ENCODE measurements at places on chromosomes 13 and 19.

DNA sequence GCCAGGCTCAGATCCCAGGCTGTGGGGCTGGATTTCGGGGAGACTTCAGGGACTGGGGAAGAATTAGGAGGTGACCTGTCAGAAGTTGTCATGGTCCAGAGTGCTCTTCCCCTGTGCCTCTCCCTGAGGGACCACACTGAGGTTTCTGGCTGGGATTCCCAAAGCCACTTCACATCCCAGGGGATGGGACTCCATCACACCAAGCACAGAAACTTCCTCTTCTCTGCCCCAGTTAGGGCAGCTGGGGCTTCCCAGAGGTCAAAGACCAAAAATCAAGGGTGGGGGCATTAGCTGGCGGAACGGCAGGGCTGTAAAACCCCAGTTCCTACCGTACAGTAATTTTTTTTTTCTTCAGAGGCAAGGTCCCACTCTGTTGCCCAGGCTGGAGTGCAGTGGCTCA lies 7.4 kb downstream of the FCER2 start:
- DNase-seq = no peak

DNA sequence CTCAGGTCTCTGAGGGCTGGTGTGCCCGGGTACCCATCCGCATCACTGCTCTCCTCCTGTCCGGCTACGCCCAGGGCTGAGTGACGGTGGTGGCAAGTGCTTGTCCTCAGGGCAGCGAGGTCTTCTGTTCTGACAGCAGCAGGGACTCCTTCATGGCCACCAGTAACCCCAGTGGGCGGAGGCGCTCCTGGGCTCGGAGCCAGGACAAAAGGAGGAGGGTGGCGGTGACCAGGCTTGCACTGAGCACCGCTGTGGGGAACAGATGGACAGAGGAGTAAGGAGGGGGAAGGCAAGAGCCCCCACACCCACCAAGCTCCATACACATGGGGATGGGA lies 5.8 kb downstream of the CD320 start:
- no peak for DNase-seq

DNA sequence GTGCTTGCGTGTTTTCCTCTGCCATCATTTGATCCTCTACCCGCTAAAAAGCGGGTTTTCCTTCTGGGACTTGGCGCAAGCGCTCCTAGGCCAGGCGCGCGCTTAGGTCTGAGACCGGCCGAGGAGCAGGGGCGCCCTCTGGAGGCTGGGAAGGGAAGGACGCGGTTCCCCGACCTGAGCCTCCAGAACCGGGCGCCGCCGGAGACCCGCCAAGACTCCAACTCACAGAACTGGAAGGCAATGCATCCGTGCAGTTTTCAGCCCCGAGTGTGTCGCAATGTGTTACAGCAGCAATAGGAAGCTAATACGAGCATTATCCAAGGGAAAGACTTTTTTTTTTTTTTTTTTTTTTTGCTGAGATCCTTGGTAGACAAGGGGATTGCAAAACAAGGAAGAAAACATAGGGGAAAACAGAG lies 190.9 kb downstream of the COL4A1 start:
- DNase-seq = no peak

- DNase-seq = peak; percentile 3
These were observed 1405.0 kb downstream of the OLFM4 start for GRCh38 chr13:54433493-54434206.

- no peak for DNase-seq
These were observed 144.5 kb downstream of the RGCC start for GRCh38 chr13:41601718-41602445.

DNA sequence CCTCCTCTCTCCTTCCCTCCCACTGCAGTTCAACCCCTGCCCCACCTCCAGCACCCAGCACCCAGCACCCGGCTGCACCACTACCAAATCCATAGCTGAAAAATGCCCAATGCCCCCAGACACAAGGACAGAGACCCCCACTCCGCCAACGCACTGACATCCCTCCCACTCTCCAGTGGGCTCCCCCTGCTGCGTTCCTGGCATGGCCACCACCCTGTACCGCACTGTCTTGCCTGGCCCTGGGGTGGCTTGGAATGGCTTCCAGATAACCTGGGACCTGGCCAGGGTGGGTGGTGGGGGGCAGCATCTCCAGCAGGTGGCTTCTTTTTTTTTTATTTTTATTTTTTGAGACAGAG lies 5.8 kb upstream of the MKNK2 start:
- DNase-seq = no peak

GRCh38 chr13:51636349-51636890 lies 52.2 kb downstream of the WDFY2 start:
- no peak for DNase-seq

DNA sequence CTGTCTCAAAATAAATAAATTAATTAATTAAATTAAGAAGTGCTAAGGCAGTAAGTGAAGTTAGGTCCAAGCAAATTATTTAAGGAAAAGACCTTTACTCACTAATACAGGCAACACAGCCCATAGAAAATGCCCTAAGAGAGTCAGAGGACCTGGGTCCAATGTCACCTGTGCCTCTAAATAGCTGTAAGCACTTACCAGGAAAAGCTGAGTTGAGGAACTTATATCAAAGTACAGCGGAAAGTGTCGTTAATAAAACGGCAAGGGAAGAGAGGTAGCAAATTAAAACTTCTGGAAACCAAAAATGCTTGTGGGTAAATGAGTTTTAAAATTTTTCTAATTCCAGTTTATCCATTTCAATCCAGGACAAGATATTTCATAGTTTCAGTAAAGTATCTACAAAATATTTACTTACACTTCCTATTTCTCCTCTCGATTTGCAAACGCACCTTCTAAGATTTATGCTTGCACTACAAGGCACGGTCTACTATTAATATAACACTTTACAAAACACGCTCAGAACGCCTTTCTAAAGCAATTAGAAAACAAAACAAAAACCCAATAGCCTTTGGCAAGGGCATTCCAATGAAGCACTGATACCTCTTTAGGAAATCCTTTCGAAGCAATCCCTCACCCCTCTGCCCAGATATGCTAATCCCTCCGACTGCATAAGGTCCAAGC lies 963 bp downstream of the VPS36 start:
- DNase-seq = no peak

GRCh38 chr19:41999071-41999877 lies 5.2 kb upstream of the ATP1A3 start:
- no peak for DNase-seq

DNA sequence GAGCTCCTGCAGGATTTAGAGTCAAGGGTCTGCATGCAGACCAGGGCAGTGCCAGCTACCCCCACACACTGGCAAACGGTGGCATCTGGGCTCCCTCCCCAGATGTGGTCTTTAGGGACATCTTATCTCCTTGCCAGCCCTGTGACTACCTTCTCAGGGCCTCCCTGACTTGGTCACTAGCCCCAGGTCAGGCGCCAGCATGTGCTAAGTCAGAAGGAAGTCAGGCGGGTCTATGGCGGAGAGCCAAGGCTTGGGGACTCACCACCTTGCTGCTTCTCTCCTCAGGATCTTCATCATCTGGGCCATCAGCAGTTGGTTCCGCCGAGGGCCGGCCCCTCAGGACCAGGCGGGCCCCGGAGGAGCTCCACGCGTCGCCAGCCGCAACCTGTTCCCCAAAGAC lies 17.6 kb downstream of the CLPTM1 start:
- DNase-seq = no peak

- DNase-seq = no peak
These were observed 854 bp downstream of the RNASEH2B start for GRCh38 chr13:50910485-50910805.

DNA sequence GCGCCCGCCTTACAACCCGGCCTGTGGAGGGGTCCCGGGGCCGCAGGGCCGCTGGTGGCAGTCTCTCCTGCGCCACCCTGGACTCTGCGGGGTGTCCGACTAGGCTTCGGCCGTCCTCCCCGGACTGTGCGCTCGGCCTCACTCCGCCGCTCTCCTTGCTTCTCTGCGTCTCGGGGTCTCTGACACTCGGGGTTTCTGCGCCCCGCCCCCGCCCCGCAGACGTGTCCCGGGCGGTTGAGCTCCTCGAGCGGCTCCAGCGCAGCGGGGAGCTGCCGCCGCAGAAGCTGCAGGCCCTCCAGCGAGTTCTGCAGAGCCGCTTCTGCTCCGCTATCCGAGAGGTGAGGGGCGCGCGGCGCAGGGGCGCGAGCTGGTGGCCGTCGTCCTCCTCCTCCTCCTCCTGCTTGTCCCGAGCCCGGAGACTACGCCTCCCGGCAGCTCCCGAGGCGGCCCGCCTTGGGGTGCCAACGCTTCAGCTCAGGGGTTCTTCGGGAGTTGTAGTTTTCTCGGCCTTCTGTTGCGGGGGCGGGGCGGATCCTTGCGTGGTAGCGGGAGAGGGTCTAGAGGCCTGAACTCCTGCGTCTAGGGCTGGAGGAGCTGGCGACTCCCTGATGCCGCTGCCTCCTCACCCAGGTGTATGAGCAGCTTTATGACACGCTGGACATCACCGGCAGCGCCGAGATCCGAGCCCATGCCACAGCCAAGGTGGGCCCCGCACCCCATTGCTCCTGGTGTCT lies 627 bp downstream of the LIN7B start:
- DNase-seq = no peak

GRCh38 chr13:45704854-45705695 lies 3.0 kb downstream of the CBY2 start:
- no peak for DNase-seq

DNA sequence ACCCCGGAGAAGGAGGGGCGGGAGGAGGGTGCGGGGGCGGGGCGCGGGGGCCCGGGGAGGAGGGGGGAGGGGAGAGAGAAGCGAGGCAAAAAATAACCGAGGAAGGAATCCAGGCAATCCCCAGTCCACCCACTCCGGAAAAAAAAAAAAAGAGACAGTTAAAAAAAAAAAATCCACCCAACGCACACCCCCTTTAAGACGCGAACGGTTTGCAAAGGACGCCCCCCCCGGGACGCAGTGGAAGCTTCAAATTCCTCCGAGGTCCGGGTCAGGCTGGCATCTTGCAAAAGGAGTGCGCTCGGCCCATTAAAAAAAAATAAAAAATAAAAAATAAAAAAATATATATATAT lies at the start of gene CACNA1A:
TSS of gene CACNA1A (minus strand) at position 9 of the 350 bp plus-strand sequence. CDS start 255 bp downstream, outside the sequence.
- no peak for DNase-seq

DNA sequence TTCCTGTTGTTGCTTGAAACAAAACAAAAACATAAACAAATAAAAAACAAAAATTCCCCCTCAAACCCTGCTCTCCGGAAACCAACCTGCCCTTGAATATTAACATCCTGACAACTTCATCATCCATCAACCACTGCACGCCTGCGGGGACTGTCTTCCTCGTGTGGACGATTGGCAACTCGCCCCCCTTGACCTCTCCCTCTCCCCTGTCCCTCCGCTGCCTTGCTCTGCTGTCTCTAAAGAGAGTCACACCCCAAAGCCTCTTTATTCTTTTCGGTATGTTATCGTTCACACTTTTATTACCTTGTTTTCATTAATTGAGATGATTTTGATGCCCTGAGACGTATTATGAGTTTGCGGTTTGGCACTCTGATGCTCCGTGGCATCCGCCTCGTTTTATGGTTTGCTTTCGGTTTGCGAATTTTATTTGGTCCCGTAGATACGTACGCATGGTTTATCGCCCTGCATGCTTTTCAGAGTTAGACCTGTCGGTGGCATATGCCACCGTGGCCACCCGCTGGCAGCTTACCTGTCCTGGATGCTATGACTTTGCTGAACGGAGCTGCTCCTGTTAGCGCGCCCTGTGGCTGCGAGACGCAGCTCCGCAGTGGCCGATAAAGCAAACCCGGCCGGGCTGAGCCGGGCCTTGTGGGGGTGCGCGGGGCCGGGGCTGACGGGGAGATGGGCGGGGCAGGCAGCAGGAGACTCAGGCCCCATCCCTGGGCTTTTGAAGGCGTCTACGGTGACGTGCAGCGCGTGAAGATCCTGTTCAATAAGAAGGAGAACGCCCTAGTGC lies 10.6 kb downstream of the PTBP1 start:
- DNase-seq = no peak

- no peak for DNase-seq
These were observed 69.8 kb downstream of the DPY19L3 start for GRCh38 chr19:32475141-32476031.

DNA sequence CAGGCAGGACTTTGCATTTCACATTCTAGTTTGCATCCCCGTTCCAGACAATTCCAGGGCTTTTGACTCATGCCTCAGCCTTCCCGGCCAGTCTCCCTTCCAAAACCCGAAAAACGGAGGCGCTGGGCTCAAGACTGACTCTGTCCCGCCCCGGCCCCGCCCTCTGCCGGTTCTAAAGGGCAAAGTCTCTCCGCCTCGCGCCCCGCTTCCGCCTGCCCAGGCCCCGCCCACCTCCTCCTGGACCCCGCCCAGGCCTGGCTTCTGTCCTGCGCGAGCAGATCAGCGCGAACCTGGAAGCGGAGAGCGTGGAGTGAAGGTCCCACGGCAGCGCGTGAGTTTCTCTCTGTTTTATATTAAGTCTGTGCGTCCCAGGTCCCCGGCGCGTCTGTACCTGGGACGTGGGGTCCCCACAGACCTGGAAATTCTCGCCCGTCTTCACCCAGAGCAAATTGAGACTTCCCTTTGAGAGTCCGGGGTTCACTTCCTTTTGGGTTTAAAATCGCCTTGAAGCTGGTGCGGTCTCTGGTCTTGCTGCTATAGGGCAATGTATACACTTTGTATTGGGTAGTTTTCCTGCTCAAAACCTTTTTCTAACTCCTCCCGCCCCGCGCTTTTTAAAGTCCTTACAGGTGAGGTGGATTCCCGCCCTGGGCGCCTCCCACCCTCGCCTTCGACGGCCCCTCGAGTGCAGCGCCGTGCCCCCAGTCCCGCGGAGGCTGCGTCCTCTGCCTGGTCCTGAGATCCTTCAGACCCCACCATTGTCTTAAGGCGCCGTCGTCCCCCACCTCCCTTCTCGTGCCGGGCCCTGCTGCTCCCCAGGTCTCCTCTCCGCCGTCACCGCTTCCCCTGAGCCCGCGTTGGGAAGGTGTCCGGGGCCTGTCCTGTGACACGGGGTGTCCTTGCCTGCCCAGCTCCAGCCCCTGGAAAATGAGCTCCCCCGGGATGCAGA lies 31.2 kb downstream of the ZNF701 start:
- DNase-seq = peak; percentile 68

DNA sequence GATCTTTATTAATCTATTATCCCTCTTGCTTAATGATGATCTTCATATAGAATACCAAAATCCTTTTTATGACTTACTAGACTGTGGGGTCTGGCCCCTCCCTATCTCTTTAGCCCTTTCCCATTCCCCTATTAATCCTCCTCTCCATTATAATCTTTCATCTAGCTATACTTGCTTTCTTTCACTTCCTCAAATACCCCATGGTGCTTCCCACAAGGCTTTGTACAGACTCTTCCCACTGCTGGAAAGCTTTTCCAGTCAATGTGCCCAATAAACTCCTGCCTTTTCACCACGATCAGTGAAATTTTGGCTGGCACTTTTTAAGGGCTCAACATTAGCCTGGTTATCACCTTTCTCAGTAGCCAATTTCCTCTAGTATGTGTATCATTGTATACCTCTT lies 3.2 kb upstream of the EBPL start:
- DNase-seq = no peak

Measured in left renal pelvis (tissue), 4 donors.